Testis (tissue), 5 donors: ENCODE measurements at places on chromosomes 1 and 21. TPM values are rescaled to one million over a fixed set of nuclear protein-coding genes. Genes with fewer than 3 reads are reported as not detected.

- DNase-seq, result no peak
Measured at GRCh38 chr1:97004054-97004453, 282.5 kb downstream of the PTBP2 start.

Gene MEX3A
- 2.4 TPM for total RNA-seq

Gene GPR153
- 5.7 TPM for total RNA-seq

DNA sequence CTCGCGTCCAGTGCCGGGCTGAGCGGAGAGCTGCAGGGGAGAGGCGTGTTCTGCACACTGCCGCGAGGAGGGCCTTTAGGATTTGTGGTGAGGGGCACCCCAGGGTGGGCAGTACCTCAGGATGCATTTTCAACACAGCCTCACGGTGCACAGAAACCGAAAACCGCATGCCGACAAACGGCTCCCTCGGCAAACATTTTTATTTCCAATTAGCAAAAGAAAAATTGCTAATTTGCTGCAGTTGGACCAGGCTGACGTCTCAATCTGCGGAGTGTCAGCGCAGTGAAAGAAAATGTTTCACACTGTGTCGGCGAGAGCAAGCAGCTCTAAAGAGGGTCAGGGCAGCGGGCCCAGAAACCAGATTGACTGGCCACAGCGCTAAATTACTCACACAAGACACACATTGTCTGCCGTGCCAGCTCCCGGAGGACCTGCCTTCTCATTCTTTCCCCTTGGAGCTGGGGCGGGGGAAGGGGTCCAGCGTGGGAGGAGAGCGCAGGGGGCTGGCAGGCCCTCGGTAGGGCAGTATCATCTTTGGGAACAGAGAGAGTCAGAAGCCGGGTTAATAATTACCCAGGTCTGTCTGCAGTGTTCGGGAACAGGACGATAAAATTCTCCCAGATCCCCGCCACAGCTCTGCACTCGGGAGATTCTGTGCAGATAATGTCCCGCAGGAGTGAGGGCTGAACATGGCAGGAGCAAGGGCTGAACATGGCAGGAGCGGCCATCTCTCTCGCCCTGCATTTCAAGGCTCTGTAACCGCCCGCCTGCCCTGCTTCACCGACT, 150.2 kb downstream of the PRDM16 start:
- DNase-seq, result peak; percentile 82

Gene ADAMTS1
- total RNA-seq, result 33.7 TPM

Gene NPHS2
- 1.1 TPM for total RNA-seq

Gene SPATC1L
- 96.1 TPM for total RNA-seq

- peak; percentile 34 for DNase-seq
Measured at GRCh38 chr1:206117151-206117948, at the start of gene AVPR1B. AVPR1B (minus strand) TSS chr1:206117388; CDS start chr1:206116890, 498 bp downstream.

- DNase-seq, result no peak
Measured at GRCh38 chr1:221873673-221874072, 131.8 kb upstream of the DUSP10 start.

DNA sequence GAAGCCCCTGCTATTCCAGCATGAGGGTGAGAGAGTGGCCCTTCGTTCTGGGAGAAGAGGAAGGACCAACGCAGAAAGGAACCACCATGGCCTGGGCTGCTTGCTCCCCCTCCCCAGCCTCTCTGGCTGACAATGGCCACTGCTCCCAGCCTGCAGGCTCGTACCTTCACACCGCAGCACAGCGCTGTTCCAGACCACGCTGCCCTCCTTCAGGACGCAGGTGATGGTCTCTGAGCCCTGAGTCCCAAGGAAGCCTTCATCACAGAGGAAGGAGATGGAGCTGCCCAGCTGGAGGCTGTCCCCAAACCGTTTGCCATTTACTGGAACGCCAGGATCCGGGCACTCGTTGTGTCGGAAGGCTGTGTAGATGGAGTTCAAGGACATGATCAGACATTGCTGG, 124.9 kb upstream of the HMGB4 start:
- no peak for DNase-seq

GRCh38 chr1:242613266-242613815, 88.8 kb upstream of the PLD5 start:
- no peak for DNase-seq

Gene GUCA2A
- total RNA-seq, result not detected

Gene AQP10
- total RNA-seq, result 2.2 TPM

DNA sequence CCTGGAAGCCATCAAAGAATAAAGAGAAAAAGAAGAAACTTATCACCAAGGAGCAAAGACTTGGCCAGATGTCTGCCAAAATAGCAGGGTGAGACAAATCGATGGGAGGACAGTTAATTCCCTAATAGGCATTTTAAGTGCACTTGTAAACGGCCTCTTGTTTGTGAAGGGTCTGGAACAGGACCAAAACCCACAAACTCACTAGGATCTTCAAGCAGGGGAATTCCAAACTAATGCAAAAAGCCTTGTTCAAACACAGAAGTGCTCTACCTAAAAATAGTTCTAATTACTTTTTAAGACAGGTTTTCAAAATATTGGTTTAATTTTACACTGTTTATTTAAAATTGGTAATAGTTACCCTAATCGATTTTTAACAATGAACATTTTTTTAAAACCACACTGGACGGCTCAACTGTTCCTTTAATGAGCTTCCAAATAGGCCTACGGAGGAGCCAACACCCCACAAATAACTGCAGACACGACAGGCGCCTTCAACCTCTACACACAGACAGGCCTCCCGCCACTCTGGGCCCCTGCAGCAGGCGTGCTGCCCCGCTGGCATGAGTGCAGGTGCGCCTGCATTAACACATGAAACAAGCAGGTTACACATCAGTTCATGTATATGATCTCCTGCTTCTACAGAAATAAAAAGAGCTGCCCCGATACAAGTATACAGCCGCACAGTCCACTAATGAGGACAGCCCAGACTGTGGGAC, 15.8 kb downstream of the UBE2G2 start:
- DNase-seq, result no peak

DNA sequence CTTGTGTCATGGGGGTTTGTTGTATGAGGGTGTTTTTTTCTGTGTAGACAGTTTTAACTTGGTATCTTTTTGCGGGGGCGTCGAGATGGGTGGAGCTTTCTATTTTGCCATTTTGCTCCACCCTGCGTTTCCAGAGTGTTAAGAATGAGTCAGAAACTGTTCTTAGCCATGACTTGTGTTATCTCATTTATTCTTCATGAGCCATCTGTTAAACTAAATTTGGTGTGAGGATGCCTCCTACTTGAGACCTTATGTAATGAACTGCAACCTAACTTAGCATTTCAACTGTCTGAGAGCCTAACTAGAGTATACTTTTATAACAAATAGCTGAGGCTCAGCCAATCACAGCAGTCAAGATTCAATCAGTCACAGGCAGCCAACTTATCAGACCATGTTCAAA, 1873.5 kb downstream of the NCAM2 start:
- DNase-seq, result no peak

Gene KCNN3
- total RNA-seq, result 0.56 TPM

DNA sequence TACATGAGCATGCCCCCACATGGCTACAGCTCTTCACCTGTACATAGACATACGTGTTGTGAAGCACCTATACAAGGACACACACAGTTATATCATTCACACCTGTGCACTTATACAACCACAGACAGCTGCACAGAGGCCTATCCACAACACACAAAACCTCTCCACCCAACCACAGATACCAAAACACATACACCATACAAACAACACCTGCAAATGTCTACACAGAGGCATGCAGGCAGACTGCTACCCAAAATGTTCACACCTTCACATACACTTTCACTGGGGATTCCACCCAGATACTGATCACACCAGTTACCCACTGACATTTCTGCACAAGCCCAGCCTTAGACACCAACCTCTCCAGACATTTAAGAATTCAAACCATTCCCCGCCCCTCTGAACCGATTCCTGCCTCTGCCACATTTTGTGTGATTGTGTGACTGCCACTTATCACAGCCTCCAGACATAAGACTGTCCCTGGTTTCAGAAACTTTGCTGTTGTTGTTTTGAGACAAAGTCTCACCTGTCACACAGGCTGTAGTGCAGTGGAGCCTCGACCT, 2.0 kb downstream of the C1orf232 start:
- no peak for DNase-seq

DNA sequence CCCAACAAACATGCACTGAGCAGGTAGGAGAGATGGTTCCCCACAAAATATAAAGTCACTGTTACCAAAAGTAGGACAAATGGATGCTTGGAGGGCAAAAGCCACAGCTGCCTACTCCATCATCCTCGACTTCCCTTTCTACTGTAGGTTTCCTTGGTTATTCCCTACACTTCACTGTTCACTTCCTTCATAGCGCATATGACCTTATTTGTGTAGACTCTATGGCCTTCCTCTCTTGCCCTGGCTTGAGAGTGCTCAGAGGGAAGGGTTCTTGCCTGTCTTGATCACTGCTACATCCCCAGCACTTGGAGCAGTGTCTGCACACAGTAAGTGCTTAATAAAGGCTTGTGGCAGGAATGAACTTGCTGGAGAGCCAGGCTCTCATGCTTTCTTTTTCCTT, 14.6 kb upstream of the TRNP1 start:
- DNase-seq, result no peak

GRCh38 chr1:31648641-31649357, 4.1 kb upstream of the PEF1 start:
- DNase-seq, result no peak

Gene WNT3A
- 0.08 TPM for total RNA-seq

DNA sequence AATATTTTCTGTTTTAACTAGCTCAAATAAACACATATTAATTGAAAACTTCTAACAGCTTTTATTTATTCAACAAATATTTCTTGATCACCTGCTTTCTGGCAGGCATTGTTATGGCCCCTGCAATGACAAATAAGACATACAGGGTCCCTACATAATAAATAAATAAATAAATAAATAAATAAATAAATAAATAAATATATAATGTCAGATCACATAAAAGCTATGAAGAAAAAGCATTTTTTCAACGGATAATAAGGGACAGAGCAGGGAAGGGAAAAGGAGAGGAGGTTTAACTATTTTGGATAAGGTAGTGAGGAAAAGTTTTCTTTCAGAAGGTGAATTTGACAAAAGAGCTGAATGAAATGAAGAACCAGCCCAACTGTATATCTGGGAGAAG, 115.0 kb downstream of the MAGI3 start:
- DNase-seq, result no peak

- no peak for DNase-seq
Measured at GRCh38 chr21:9008636-9009035, 1512.7 kb upstream of the TPTE start.

Gene DLGAP3
- total RNA-seq, result 22.5 TPM

DNA sequence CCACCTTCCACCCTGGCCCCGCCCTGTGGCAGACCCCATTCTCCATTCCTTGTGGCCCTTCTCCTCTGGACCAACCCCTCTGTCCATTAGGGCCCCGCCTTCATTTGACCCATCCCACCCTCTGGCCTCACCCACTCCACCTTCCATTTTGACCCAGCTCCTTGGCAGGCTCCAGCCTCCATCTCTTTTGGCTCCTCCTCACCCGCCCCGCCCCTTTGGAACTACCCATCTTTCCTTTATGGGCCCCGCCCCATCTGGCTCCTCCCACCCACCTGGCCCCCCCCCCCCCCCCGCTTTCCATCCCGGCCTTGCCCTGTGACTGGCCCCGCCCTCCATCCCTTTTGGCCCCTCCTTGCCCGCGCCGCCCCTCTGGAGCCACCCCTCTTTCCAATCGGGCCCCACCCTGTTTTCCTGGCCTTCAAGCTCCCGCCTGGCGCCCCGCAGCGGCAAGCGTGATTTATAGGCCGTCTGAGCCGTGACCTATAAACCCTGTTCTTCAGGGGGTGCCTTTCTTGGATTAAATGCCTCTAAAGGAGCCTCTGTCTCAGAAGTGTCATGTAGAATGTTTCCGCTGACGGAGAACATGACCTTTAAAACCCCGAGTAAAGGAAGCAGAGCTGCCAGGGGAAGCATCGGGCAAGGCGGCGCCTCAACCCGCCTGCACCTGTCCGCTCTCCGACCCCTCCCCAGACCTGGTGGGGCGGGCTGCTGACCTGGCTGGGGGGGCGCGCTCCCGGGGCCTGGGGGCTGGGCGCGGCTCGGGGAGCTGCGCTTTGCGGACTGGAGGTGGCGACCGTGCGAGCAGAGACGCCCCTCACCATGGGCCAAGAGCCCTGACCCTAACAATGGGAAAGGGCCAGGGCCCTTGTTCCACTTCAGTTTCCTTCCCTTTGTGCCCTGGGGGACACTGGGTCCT, 178.0 kb downstream of the CAMTA1 start:
- DNase-seq, result peak; percentile 95

DNA sequence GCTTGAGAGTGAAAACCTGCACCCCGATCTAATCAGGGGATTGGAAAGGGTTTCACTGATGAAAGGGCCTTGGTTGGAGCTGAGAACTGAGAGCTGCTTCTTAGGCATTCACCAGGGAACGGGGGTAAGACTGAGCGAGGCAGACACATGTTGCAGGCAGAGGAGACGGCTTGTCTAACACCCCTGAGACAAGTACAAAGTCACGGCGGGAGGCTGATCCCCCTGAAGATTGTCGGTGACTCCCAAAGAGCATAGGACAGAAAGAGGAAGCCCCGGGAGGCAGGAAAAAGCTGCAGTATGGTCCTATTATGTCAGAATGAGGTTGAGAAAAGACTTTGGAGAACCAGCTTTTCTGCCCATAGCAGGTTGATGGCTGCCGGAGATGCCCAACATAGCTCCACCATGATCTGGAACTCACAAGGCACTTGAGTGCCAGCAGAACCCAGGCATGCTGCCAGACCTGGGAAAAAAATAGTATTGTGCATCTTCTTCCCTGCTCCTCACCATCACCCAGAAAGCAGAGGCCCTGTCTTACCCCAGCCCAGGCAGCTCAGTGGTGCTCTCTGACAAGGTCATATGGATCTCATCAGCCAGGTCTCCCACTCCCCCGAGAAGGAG, 463.9 kb upstream of the PROX1 start:
- DNase-seq, result no peak

- DNase-seq, result no peak
Measured at GRCh38 chr1:201167041-201167991, 13.0 kb upstream of the TMEM9 start.

DNA sequence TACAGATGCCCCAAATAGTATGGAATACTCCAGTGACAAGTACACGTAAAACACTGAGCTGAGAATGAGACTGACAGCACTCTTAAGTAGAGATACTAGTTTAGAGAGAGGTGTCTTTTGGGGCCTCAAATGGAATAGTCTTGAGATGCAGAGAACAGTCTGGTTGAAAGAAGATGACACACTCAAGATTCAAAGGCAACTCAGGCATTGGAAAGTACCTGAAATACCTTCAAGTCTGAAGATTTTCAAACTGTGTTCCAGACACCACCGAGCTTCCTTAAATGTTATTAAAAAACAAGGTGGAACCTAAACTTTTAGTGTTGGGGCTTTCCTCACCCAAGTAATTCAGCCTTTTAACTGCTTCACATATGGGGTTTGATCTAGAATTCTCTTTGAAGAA, 437.7 kb downstream of the OMA1 start:
- DNase-seq, result no peak
